ENCODE measurements at places on chromosomes 2 and 18. TPM values are rescaled to one million over a fixed set of nuclear protein-coding genes. Genes with fewer than 3 reads are reported as not detected.

AGXT gene
- not detected for total RNA-seq

NT5C1B gene
- total RNA-seq = not detected

CLEC4F gene
- not detected for total RNA-seq

ALPI gene
- not detected for total RNA-seq

CCDC102B gene
- total RNA-seq = 35.3 TPM

ARHGEF33 gene
- 0.50 TPM for total RNA-seq

DPP4 gene
- 297 TPM for total RNA-seq

GPR155 gene
- total RNA-seq = 6.4 TPM

DNMT3A gene
- 16.9 TPM for total RNA-seq

ADAM23 gene
- total RNA-seq = 3.1 TPM
